Fibroblast of skin of abdomen (primary cell): ENCODE measurements at places on chromosomes 16 and 17.
A peak's percentile ranks its signal among the peaks of the same experiment; 100 is the strongest.

GRCh38 chr16:51429041-51429440, 278.0 kb upstream of the SALL1 start:
- peak; percentile 48 for DNase-seq

GRCh38 chr16:17939723-17940122, 396.8 kb downstream of the NPIPA8 start:
- no peak for DNase-seq

GRCh38 chr16:27315333-27316037, 1.7 kb downstream of the IL4R start:
- no peak for DNase-seq

GRCh38 chr17:57125866-57126265, 40.8 kb downstream of the AKAP1 start:
- no peak for DNase-seq

DNA sequence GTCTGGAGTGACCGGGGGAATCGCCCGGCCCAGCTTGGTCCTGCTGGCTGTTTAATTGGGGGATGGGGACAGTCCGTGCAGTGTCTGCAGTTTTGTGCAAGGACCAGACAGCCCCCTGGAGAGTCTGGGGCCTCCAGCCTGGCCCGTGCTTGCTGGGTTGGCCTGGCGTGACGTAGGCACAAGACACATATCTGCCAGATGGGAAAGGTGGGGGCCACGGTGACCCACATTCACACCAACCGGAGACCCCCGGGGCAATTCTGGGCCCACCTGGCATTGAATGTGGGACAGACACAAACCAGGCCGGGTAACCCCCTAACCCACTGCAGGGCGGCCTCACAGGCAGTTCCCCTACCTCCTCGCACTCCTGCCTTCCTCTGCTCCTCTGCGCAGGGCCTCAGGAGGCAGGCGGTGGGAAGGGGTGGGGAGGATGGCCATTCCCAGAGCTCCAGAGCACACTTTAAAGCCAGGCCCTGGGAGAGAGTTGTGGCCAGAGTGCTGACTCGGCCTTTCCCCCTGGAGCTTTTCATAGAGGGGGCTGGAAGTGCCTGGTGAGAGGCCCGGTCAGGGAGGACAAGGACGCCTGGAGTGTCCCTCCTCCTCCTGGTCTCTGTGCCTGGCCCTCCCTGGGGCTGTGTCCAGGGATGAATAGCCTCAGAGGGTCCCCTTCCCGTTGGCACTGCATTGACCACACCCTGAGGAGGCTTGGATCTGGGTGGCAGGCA, 1.5 kb downstream of the MRC2 start:
- DNase-seq = peak; percentile 85

DNA sequence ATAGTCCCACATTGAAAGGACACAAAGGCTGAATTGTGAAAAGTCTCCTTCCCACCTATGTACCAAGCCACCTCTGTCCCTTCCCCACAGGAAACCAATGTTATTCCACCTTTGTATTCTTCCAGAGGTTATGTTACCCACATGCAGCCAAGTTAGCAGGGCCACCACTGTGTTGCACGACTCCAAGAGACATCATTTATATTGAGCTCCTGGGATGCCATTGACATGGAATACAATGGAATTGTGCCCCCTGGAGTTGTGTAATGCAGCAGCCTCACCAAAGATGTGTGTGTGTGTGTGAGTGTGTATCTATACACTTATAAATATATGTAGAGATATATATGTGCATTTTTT, 21.6 kb upstream of the MSI2 start:
- DNase-seq = no peak

GRCh38 chr17:39794249-39794970, 56.7 kb downstream of the GRB7 start:
- DNase-seq = no peak

GRCh38 chr16:28931801-28932225, at the start of gene CD19:
Gene CD19 (plus strand): TSS chr16:28931971. CDS start chr16:28932001, 30 bp downstream.
- no peak for DNase-seq

DNA sequence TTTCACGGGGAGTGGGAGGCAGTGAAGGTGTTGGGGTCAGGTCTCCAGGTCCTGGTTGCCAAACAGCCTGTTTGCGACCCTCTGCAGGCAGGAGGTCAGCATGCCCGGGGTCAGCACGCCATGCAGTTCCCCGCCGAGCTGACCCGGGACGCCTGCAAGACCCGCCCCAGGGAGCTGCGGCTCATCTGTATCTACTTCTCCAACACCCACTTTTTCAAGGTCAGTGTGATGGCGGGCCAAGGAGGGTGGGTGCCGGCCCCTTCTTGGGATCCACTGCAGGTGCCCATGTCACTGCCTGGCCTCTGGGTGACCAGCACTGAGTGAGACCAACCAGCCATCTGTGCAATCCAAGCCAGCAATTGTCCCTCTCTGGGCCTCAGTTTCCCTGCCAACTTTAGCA, 21.3 kb downstream of the ADGRG5 start:
- DNase-seq = no peak

DNA sequence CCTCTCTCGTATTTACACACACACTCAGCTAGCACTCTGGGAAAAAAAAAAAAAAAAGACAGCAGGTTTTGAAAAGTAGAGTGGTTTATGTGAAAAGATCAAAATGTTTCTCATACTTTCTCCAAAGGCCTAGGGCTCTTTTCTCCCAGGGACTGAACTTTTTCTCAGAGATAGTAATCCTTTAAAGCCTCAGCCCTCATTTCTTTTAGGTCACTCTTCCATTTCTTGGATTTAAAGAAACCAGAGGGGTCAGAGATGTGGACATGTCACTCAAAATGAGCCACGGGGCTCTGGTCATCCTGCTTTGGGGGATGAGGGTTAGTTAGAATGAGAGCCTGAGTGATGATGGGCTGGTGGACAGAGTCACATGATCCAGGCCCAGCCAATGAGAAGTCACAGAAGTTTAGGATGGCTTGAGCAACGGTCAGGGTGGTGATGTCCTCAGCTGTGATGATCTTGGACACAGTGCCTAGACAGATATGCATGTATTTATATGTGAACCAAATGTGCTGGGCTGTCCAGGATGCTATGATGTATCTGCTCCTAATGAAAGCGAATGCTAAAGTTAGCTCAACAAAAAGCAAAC, 33.7 kb upstream of the AXIN2 start:
- DNase-seq = no peak

DNA sequence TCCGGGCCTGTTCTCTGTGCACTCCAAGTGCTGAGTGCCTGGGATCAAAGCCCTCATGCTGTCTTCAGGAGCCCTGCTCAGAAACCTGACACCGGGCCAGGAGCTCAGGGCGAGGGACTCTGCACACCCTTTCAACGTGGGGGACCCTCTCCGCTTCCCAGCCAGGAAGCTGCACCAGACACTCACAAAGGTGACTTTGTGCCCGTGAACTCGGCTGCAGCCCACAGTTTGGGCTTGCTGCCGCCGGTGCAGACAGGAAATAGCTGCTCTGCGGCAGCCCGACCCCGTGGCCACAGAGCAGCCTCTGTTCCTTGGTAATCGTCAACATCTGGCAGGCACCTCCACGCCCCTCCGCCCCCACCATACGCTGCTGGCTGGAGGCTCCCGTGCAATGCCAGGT, 93.4 kb upstream of the METRNL start:
- DNase-seq = peak; percentile 29

DNA sequence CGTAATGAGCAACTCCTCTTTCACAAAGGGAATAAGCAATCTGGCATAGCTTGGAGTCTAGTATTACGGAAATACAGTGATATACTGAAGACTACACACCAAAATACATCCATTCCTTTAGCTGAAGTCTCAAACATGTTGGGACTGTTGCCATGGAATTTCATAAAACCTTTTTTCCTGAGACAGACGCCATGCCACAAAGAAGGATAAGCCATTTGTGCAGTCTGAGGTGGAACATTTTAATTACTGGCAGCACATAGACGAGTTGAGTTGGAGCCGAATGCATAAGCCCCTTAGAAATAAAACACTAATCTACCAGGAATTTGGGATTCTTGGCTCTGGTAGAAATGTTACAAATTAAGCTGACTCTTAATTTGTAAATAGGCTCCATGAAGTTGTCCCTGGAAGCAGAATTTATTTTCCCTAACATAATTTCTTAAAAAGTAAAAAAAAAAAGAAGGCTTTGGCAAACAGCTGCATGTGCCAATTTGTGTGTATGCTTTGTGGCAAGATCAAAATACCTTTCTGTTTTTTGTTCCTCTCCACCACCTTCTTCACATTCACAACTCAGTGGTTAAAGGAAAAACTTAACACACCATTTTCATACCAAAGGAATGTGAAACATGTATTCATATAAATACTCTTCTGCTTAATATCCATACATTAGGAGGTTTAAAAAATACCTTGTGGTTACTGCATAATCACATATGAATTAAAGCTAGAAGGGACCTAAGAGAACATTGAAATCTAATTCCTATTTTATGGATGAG, 25.5 kb downstream of the GRB7 start:
- peak; percentile 93 for DNase-seq

GRCh38 chr16:31201582-31202413, 762 bp downstream of the PYCARD start:
- no peak for DNase-seq

GRCh38 chr16:583815-584591, 5.9 kb upstream of the RAB40C start:
- DNase-seq = no peak

- DNase-seq = peak; percentile 29
Observed at GRCh38 chr17:82907797-82908542, 68.1 kb upstream of the ZNF750 start.
